SK-N-MC (cell line): ENCODE measurements at places on chromosomes 13 and 19.

GRCh38 chr13:67515895-67516294 is 285.8 kb upstream of the PCDH9 start:
- DNase-seq, result no peak

GRCh38 chr19:17948931-17949930 is 16.4 kb downstream of the CCDC124 start:
- DNase-seq, result no peak

- DNase-seq, result no peak
Observed at GRCh38 chr13:40146611-40147117, 491.2 kb downstream of the COG6 start.

DNA sequence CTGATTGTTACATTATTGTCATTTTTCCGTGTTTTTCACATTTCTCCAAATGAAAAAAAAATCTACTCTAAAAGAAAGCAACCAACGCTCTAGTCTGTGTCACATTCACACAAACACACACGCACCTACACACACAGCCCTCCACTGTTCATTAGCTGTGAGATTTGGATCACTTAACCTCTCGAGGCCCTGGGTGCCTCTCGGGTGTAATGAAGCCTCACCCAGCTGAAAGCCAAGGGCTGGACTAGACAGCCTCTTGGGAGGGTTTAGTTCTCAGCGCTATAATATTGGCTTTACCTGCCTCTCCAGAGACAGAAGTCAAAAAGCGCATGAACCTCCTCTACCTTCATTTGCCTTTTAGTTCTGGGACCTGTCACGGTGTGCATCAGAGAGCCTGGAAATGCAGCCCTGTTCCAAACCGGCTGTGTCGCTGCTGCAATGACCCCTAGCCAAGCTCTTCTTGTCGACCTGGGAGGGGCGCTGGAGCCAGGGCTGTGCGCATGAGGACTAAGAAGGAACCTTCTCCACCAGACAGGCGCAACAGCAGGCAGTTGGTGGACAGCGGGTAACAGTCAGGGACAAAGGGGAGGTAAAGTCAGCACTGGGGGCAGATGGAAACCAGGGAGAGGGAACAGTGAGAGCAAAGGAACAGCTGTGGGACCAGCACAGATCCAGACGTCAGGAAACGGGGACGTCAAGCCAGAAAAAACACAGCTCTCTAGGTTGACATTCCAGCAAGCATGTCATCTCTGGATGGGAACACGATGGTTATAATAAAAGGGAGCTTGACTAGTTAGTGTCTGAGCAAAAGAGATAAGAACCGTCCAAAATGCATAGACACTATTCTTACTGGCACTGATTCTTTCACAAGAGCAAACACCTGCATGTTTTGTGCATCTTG is 375.9 kb downstream of the EFNB2 start:
- no peak for DNase-seq

- peak; percentile 82 for DNase-seq
Observed at GRCh38 chr13:50125554-50126262, 110.5 kb downstream of the KCNRG start.
